ENCODE measurements at places on chromosomes 3 and 15. TPM values are rescaled to one million over a fixed set of nuclear protein-coding genes. Genes with fewer than 3 reads are reported as not detected.
A peak's percentile ranks its signal among the peaks of the same experiment; 100 is the strongest.

- DNase-seq, result no peak
These were observed 35.7 kb downstream of the NGRN start for GRCh38 chr15:90300988-90301706.

- peak; percentile 24 for DNase-seq
These were observed 67.8 kb downstream of the UBP1 start for GRCh38 chr3:33372218-33373081.

- no peak for DNase-seq
These were observed 156.6 kb downstream of the SMAD6 start for GRCh38 chr15:66858423-66859207.

DNA sequence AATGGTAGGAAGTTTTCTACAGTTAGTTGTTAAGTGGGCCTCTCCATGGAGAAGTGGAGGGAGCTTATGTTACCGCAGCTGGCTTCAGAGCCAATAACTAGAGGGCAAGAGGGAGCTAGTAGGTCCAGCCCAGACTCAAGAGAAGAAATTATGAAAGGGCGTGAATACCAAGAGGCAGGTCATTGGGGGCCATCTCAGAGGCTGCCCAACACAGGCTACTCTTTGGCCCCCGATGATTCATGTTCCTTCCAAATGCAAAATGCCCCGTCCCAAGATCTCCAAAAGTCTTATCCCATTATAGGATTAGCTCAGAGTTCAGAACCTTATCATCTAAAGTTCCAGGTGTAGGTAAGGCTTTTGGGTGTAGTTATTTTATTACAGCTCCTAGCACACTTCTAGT, 94.5 kb downstream of the FNDC3B start:
- DNase-seq, result no peak

- no peak for DNase-seq
These were observed 350.8 kb downstream of the PTPRG start for GRCh38 chr3:61912158-61912557.

DNA sequence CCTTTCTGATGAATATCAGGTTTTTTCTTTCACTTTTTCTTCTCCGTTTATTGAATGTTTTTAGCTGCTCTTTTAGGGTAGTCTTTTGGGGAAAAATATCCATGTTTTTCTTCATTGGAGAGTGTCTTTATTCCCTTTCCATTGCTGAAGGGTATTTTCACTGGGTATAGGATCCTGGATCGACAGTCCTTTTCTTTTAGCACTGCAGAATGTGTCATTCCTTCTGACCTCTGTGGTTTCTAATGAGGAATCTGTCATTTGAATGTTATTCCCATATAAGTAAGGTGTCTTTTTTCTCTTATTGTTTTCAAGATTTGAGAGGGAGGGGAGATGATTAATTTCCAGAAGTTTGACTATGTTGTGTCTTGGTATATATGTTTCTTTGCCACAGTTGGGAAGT, 96.8 kb downstream of the BBX start:
- no peak for DNase-seq

IFT80 gene
- polyA plus RNA-seq, result 49.4 TPM

CACNA1D gene
- polyA plus RNA-seq, result 11.0 TPM

DNAH12 gene
- polyA plus RNA-seq, result 0.97 TPM

Data from left renal cortex interstitium (tissue), 4 donors.